Motor neuron (in vitro differentiated cells): ENCODE measurements at places on chromosomes 11 and 22. TPM values are rescaled to one million over a fixed set of nuclear protein-coding genes. Genes with fewer than 3 reads are reported as not detected.
A peak's percentile ranks its signal among the peaks of the same experiment; 100 is the strongest.

DNA sequence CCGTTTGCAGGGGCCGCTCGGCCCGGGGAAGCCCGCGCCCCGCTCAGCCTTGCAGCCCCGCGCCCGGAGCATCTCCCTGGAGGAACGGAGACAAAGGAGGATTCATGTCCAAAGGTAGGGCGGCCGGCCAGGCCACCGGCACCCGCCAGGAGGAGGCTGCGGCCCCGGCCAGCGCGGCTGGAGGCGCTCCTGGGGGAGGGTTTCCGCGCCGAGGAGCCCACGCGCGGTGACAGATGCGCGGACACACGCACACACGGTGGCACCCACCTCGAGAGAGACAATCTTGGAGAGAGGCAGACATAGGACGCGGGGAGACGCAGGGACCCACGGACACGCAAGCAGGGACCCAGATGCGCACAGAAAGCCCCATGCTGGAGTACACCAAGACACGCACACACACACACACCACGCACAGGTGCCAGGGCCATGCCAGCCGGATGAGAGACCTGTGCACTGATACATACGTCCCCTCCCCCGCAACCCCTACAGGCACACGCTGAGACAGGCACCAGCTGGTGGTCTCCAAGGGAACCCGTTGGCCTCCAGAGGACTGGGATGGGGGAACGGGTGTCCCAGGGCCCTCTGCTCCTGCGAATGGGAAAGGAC lies 7.8 kb downstream of the SEPTIN3 start:
- ATAC-seq, result peak; percentile 69

The CNIH2 gene
- total RNA-seq, result 2.6 and 4.0 TPM in 2 replicates

- no peak for ATAC-seq
Observed at GRCh38 chr11:18736590-18737148, 10.7 kb upstream of the IGSF22 start.

The APOA4 gene
- total RNA-seq, result 0.28 TPM in 1 of 2 replicates, not detected in the other

DNA sequence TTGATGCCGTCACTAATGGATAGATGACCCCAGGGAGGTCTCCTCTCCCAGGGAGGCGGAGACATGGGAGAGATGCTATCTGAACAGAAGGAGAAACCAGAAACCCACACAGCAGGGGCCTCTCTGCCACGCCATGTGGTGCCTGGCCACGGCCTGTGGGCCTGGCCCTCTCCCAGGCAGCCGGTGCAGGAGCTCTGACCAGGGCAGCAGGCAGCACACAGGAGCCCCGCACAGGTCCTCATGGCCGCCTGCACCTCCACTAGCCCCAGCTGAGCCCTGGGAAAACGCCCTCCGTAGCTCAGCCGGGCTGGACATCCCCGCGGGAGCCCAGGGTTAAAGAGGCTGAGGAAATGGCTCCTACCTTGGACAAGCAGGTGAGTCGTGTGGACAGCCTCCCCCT lies 19.8 kb downstream of the IGSF9B start:
- ATAC-seq, result no peak

GRCh38 chr11:69396051-69396947 lies 85.2 kb upstream of the LINC01488 start:
- no peak for ATAC-seq

GRCh38 chr22:44932493-44932892 lies 77.3 kb downstream of the PHF21B start:
- ATAC-seq, result no peak

DNA sequence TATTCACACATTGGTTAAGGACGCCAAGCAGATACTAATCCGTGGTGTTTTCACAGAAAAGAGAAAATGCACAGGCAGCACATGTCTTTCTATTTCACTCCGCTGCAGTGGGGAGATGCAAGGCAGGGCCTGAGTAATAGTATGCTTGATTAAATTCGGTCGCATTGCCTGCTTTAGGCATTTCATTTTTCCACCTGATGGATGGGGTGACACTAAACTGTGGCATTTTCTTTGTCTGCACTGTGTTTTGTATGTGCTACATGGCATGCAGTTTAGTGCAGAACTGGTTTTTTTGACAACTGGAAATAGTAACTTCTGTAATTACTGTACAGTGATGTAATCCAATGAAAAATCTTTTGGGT lies 94.9 kb downstream of the SLC17A6 start:
- ATAC-seq, result peak; percentile 74

DNA sequence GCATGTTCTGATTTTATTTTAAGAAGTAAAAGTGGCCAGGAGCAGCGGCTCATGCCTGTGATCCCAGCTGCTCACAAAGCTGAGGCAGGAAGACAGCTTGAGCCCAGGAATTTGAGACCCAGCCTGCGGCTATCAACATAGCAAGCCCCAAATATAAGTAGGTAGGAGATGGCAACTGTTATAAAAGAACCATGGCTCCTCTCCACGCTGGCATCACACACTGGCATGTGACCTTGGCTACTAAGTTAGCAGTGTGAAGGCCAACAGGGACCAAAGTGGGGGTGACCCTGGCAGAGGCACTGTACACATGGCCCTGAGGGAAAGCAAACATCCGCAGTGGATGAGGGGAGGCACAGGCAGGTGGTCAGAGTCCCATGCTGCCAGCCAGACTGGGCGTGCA lies 33.0 kb downstream of the TPST2 start:
- no peak for ATAC-seq

The PLEKHB1 gene
- 4.3 and 5.2 TPM in 2 replicates for total RNA-seq

The KCNJ11 gene
- 0.15 and 0.38 TPM in 2 replicates for total RNA-seq

The RGL4 gene
- total RNA-seq, result 2.1 and 2.4 TPM in 2 replicates

DNA sequence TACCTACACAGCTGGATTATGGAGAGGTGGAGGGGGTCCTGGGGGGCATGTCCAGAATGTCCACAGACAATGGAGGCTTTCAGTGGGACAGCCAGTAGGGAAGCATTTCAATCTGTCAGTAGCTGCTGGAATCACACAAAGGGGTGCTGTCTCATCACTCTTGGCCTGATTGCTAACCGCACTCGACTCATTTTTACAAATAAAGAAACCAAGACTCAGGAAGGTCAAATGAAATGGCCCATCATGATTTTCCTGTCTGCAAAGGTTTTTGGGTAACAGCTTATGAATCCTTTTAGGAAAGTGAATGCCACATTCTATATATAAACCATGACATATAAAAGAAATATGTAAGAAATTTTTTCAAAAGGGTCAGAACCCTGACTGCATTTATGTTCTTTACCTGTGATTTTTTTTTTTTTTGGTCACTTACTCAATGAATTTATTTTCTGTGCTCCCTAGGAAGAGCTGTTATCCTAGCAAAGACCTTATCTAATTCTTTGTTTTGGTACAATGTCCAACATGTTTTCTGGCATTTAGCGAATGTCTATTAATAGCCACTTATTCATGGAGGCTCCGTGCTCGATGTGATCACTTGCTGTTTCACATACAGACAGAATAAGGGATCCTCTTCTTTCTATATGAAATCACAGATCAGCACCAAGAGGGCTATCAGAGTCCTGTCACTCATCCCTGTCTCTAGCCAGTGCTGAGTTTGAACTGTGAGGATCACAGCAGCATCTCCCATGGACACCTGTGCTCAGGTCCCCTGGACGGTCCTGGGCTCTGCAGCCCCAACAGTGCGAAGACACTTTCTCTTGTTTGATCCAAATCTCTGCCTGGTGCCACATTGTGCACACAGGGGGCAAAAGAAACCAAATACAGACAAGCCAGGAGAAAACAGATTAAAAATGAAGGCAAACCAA lies 979.7 kb downstream of the NTM start:
- peak; percentile 40 for ATAC-seq

- peak; percentile 18 for ATAC-seq
Observed at GRCh38 chr11:70532066-70532440, 133.7 kb downstream of the CTTN start.

GRCh38 chr11:43359422-43359818 lies 700 bp downstream of the TTC17 start:
- ATAC-seq, result peak; percentile 58

DNA sequence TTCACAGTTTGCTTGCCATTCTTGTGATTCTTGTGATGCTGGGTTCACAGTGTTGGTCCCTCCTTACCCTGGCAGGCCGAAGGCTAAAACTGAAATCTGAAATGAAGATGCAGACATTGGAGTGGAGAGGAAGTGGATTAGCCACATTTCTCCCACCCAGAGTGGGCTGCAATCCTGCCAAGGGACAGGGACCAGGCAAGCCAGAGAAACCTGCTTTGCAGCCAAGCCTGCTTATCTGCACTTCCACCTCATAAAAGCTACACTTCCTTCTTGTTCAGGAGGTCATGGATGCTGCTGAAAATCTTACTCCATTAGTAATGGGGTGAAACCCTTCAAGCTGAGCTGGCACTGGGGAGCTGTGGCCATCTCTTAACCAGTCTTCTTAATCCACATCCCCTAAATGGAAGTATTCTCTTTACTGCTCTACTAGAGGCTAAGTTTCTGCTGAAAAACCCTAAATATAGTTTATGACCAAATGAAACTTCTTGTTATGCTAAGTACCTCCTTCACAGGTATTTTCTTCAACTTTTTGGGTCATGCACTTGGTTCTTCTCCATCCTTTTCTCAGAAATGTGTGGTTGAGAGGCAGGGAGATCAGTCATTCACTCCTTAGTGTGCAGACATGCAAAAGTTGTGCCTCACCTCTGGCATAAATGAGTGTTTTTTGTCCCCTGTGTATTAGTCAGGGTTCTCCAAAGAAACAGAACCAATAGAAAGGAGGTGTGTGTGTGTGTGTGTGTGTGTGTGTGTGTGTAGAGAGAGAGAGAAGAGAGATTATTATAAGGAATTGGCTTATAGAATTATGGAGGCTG lies 133.9 kb upstream of the BMAL1 start:
- no peak for ATAC-seq

GRCh38 chr11:78344094-78344493 lies 73.5 kb downstream of the GAB2 start:
- ATAC-seq, result no peak

The C11orf91 gene
- 0.49 and 0.81 TPM in 2 replicates for total RNA-seq

GRCh38 chr22:19527321-19527721 lies 3.1 kb upstream of the CLDN5 start:
- no peak for ATAC-seq

The SLC22A8 gene
- 0.54 and 2.3 TPM in 2 replicates for total RNA-seq

DNA sequence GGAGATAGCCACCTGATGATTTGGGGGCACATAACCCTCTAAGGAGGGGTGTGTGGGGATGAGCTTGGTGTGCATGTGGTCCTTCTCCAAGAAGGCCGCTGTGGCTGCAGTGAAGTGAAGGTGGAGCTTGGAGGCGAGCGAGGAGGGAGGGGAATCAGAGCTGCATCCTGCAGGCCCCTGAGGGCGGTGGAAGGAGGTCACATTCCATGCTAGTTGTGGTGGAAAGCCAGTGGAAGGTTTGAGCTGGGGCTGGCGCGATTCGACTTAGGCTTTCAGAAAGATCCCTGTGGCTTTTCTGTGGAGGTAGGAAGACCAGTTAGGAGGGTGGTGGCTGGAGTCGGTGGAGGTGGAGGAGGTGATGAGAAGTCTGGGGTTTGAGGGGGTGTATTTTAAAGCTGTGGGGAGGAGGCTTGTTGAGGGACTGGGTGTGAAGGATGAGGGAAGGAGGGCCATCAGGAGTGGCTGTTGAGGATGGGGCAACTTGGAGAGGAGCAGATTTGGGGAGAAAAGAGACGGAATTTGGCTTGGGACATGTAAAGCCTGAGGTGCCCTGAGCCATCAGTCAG lies 62.0 kb downstream of the TBC1D22A start:
- no peak for ATAC-seq

- ATAC-seq, result no peak
Observed at GRCh38 chr22:27798511-27799014, 3.0 kb downstream of the MN1 start.

The PRR5L gene
- total RNA-seq, result 2.9 and 3.7 TPM in 2 replicates

DNA sequence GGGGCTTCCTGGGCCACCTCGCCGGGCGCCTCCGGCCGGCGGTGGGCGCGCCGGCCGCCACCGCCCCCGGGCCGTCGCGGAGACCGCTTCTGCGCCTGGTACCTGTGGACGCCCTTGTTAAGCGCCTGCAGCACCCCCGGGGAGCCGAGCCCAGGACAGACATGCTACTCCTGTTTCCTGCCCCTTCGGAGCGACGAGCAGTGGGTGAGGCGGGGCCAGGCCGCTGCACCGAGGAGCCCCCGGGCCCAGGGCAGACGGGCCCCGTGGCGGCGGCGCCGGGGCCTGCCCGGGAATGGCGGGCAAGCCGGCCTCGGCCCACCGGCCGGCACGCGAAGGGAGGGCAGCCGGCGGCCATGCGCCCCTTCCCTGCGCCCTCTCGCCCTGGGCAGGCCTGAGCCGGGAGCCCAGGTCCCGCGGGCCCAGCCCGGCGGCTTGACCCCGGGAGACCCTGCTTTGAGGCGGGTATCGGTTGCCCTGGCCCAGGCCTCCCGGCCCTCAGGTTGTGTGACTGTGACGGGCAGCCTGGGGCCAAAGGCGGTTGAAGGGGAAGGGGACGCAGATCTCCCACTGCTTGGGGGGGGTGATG lies 789 bp upstream of the KDM2A start:
- ATAC-seq, result peak; percentile 13

The TMEM121B gene
- total RNA-seq, result 0.15 and 0.16 TPM in 2 replicates

The MDK gene
- total RNA-seq, result 203 and 219 TPM in 2 replicates

- peak; percentile 6 for ATAC-seq
Observed at GRCh38 chr11:121590772-121591404, 138.1 kb upstream of the SORL1-AS1 start.

The KREMEN1 gene
- total RNA-seq, result 6.3 and 6.4 TPM in 2 replicates

GRCh38 chr22:17867160-17867785 lies 93.0 kb upstream of the BID start:
- no peak for ATAC-seq

The C11orf97 gene
- not detected in 2 replicates for total RNA-seq

DNA sequence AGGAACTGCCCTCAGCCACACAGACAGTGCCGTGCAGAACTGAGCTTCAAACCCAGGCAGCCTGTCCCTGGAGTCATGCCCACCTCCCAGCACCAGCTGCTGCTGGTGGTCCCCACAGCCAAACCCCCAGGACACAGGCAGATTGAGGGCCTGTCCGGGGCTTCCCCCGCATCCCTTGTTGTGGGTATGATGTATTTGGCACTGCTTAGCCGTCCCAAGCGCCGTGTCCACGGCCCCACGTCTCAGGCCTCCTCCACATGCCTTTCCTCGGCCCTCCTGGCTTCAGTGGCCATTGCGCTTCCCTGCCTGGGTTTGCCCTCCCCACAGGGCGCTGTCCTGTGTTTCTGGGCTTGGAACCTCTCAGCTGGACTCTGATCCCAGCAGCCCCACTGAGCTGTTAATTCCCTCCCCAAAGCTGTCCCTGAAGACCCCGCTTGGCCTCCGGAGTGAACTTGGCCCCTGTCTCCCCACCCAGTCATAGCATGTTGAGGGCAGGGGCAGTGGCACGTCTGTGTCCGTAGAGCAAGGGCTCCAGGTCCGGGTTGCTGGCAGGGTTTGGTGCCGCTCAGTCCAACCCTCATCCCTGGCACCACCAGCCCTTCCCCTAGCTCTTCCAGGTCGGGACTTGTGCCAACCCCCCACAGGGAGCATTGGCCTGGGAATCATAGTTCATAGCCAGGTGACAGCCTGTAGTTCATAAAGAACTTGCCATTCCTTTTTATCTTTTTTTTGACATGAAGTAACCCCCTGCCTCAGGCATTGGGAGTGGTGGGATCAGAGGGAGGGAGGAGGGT lies 34.5 kb upstream of the TEF start:
- ATAC-seq, result no peak

GRCh38 chr11:10561043-10561818 lies 7.2 kb downstream of the LYVE1 start:
- no peak for ATAC-seq
